ENCODE measurements at places on chromosomes 13 and 19.

GRCh38 chr13:91698308-91698707, 299.9 kb downstream of the GPC5 start:
- no peak for DNase-seq

- DNase-seq: no peak
Observed at GRCh38 chr13:51255556-51255955, 33.4 kb downstream of the FAM124A start.

DNA sequence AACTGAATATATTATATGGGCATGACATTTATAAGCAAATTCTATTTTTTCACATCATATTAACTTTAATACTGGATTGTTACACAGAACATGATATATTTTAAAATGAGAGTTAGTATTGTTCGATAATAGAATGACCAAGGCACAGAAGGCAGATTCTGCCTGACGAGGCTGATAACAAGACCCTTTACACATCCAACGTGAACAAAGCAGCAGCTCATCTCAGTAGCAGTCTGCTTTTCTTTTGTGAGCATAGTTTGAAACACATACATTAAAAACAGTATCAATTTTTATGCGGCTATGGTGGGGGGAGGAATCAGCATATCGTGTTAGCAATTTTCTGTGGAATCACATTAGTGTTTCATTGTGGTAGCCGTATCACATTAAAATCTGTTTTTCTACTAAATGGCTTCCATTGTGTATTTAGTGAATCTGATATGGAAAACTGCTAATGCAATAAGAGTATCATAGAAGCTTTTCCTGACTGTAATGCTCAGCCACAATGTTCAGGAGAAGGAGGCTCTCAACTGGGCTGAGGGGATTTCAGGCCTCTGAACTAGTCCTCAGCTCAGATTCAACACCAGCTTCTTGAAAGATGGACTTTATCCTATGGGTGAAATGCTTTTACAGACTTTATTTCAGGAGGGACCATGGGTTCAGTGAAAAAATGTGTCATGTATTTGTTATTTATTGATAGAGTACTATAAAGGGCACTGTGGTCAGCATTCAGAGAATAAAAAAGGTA, 4.0 kb downstream of the SMAD9 start:
- no peak for DNase-seq

- no peak for DNase-seq
Observed at GRCh38 chr13:81275666-81276258, 934.8 kb upstream of the SPRY2 start.

- DNase-seq: no peak
Observed at GRCh38 chr13:113770937-113771336, 11.9 kb downstream of the TMEM255B start.

Measured in activated CD8-positive, alpha-beta memory T cell treated with anti-CD3 and anti-CD28 coated beads for 24 hours (primary cell).